ENCODE measurements at places on chromosomes 12 and 14. TPM values are rescaled to one million over a fixed set of nuclear protein-coding genes. Genes with fewer than 3 reads are reported as not detected.

DNA sequence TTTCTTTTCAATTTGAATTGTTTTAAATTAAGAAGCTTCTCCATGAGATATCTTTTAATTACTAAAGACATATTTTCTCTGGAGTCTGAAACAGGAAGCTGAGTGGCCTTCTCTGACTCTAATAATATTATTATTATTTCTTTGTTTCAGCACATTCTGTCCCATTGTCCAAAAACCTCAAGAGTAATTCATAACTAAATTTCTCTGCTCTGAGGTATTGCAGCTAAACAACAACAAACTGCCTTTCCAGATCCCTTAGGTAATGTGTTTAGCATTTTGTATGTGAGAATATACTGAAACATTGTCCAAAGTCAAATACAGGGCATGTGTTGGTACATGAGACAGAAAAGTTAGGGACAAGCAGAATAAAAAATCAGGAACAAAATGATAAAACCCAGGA is 199.0 kb upstream of the FAR2 start:
- no peak overlapping the region for H3K27ac ChIP-seq
- no peaks in the 10 kb centered on the region for H3K27me3 ChIP-seq
- no peaks in the 10 kb centered on the region for H3K36me3 ChIP-seq
- no peak overlapping the region for H3K4me3 ChIP-seq
- H3K4me1 ChIP-seq, result no peaks in the 10 kb centered on the region

GRCh38 chr12:53803194-53803593 is 51.4 kb upstream of the CISTR start:
- H3K4me1 ChIP-seq, result no peaks in the 10 kb centered on the region
- no peak for DNase-seq
- no peaks in the 10 kb centered on the region for H3K36me3 ChIP-seq

DNA sequence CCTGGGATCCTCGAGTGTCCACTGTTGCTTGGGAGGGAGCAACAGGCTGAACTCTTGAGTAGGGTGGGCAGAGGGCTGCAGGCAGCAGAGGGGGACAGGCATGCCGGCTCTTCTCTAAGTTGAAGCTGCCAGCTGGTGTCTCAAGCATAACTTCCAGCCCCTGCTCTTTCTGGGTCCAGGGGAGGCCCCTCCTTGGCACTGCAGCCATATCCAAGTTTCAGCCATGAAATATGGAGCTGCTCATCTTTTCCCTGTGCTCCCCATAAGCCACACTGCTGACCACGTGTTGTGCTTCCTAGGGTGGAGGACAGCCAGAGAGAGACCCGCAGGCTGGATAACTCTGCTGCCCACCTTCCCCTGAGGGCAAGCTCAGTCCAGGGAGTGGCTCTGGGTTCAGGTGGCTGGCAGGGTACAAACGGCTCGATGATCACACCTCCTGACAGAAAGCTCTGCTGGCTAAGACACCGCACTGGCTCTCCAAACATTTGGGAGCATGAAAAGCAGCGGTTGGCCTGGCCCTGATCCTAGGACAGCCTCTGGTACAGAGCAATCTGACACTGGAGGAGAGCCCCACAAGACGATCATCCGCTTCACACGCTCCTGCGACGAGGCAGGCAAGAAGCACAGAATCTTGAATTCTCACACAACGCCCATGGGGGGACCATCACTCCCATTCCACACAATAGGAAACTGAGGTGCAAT is 79.6 kb downstream of the PITPNM2 start:
- H3K27me3 ChIP-seq, result no peaks in the 10 kb centered on the region
- DNase-seq, result peak; percentile 90
- peak overlapping the region; percentile 41 for H3K27ac ChIP-seq

GRCh38 chr14:81474685-81475324 is 58.8 kb downstream of the SEL1L start:
- H3K36me3 ChIP-seq, result no peaks in the 10 kb centered on the region
- H3K4me1 ChIP-seq, result peaks cover 25% of the 10 kb centered on the region
- no peak overlapping the region for H3K4me3 ChIP-seq
- H3K27ac ChIP-seq, result no peak overlapping the region
- DNase-seq, result no peak

- peaks cover 25% of the 10 kb centered on the region for H3K4me1 ChIP-seq
- H3K27me3 ChIP-seq, result no peaks in the 10 kb centered on the region
- no peak overlapping the region for H3K4me3 ChIP-seq
- H3K36me3 ChIP-seq, result no peaks in the 10 kb centered on the region
- DNase-seq, result no peak
- H3K27ac ChIP-seq, result peak overlapping the region; percentile 4
Observed at GRCh38 chr14:35390577-35391387, 13.8 kb downstream of the NFKBIA start.

DNA sequence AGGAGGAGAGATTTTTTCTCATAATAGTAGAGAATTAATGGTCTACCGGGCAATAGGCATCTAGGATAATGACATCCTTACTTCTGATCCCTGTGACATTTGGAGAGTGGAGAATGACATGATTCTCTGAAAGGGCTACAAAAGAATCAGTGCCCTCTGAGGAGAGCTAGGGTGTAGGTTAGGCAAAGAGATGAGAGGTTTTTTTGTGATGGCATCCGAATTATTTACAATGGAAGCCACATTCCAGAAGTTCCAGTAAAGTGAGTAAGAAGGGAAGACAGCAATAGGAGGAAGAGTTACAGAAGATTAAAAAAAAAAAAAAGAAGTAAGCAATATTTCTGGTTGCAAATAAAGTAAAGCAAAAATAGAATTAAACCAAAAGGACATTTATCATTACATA is 478.0 kb downstream of the RMST start:
- H3K36me3 ChIP-seq, result no peaks in the 10 kb centered on the region
- H3K27me3 ChIP-seq, result no peaks in the 10 kb centered on the region
- no peak overlapping the region for H3K27ac ChIP-seq

DNA sequence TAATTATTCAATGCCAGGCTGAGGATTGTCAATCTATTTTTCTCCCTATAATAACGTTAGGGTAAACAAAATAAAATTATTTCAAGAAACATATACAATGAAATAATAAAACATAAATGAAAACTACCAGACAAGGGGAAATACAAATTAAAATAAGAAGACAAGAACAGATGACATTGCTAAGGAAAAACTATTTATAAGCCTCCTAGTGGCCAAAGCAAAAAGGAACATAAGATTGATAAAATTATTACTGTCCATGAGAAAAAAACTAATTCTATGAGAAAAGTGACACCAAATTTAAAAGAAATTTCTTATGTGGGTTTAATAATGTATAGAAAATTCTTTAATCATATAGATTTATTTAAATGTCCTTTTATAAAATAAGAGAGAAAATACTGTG is 294.7 kb downstream of the TTC6 start:
- DNase-seq, result no peak
- H3K27me3 ChIP-seq, result no peaks in the 10 kb centered on the region
- H3K27ac ChIP-seq, result no peak overlapping the region

DNA sequence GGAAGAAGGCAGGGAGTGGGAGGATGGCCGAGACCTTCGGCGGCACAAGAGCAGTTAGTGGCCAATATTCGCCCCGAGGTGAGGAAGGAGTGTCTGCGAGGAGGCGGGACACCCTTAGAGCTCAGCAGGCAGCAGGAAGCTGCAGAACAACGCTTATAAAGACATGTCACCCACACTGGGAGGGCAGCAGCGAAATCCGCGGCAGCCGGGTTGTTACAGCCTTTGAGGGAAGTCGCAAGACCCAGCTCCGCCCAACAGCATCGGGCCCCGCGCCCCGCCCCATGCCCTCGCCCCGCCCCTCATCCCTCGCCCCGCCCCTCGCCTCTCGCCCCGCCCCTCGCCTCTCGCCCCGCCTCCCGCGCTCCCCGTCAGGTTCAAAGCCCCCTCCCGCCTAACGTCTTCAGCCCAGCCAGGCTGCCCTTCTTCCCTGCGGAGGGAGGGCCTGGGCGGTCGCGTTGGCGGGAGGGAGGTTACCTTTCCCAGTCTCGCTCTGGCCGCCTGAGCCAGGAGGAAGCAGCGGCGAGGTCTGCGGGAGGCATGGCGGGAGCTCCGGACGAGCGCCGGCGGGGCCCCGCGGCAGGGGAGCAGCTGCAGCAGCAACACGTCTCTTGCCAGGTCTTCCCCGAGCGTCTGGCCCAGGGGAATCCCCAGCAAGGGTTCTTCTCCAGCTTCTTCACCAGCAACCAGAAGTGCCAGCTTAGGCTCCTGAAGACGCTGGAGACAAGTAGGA is at the start of gene ATP23:
Gene ATP23, plus strand, starts transcription at position 403 of the 730 bp plus-strand sequence. Its CDS starts 135 bp downstream, at position 538.
- peak within 1 kb of the TSS; percentile 96 for H3K27ac ChIP-seq
- H3K4me1 ChIP-seq, result peaks cover 18% of the 10 kb centered on the region
- H3K4me3 ChIP-seq, result peak within 1 kb of the TSS; percentile 84
- DNase-seq, result peak; percentile 83

DNA sequence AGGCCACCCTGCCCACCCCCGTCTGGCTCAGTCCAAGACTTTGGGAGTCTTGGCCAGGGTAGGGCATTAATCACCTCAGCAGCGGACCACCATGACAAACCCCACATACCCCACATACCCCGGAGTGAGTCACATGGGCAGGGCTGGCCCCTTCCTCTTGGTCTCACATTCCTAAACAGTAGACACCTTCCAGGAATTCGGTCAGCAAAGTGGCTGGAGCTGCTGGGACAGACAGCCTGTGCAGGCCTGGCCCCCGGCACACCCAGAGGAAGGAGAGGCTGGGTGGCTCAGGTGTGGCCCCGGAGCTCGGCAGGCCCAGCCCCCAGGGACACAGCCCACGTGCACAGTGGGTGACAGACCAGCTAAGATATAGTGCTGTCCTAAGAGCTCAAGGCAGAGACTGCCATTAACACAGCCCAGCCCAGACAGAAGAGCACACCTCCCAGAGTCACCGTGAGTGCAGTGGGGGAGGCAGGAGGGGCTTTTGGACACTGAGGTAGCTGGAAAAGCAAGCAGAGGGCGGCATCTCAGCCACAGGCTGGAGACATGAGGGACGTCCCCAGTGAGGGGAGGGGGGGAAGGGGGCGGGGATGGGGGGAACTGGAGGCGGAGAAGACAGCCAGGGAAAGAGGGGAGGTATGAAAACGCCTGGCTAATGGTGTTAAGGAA is 24.0 kb downstream of the CCDC85C start:
- H3K27ac ChIP-seq, result no peak overlapping the region
- no peak for DNase-seq
- H3K36me3 ChIP-seq, result no peaks in the 10 kb centered on the region
- peaks cover 45% of the 10 kb centered on the region for H3K4me1 ChIP-seq
- no peaks in the 10 kb centered on the region for H3K27me3 ChIP-seq
- H3K4me3 ChIP-seq, result no peak overlapping the region

DNA sequence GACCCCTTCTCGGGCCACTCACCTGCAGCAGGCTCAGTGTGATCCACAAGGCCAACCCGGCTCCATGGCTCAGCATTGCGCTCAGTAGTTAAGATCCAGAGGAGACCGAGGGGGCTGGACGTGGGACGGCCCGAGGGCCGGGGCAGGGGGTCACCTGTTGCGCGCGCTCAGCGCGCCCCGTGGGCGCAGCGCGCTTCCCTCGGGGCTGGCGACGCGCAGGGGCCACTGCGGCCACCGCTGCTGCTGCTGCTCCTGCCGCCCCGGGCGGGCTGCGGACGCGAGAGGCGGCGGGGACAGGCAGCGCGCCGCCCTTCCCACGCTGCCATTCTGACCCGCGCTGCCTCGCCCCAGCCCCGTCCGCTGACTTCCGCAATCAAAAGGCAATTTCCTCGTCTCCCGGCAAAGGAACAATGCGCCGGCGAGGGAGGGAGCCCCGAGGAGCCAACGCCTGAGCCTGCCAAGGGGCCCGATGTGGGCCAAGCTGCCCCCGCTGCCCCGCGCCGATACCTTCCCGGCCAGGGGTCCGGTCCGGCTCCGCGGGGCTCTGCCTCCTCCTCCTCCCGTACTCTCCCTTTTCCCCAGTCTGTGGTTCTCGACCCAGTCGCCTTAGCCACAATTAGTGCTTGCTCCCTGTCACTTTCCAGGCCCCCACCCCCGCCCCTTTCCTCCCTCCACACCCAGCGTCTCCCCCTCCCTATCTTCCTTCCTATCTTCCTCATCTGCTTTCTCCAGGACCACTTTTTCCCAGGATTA is 27.3 kb downstream of the PTPRB start:
- H3K36me3 ChIP-seq, result no peaks in the 10 kb centered on the region
- peaks cover 18% of the 10 kb centered on the region for H3K27me3 ChIP-seq
- peak overlapping the region; percentile 70 for H3K27ac ChIP-seq
- DNase-seq, result no peak

A2M gene
- 123 TPM for total RNA-seq

ADAM21 gene
- 0.24 TPM for total RNA-seq

TEX52 gene
- not detected for total RNA-seq

FBLN5 gene
- 30.8 TPM for total RNA-seq

FBXO34 gene
- total RNA-seq, result 43.5 TPM

KCNA5 gene
- 0.52 TPM for total RNA-seq

DHRS4 gene
- 44.1 TPM for total RNA-seq

NELL2 gene
- 0.82 TPM for total RNA-seq

IL31 gene
- total RNA-seq, result not detected
